ENCODE measurements at places on chromosomes 4 and X.

DNA sequence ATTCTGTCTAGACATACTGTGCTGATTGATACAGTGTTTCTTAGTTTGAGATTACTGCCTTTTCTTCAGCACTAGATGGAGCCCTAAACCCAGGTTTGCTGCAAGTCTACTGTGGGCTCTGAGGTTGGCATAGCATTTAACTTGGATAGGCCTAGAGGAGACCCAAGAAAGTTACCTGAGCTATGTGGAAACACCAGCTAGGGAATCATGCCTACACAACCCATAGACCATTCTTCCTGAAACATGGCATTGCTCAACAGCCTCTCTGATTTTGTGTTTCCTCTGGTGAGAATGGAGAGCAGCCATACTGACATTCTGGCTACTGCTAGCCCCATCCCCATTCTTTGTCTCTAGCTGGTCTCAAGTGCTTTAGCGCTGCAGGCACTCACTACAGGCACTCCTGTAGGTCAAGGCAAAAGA lies 287.7 kb upstream of the PCDH18 start:
- DNase-seq, result no peak

DNA sequence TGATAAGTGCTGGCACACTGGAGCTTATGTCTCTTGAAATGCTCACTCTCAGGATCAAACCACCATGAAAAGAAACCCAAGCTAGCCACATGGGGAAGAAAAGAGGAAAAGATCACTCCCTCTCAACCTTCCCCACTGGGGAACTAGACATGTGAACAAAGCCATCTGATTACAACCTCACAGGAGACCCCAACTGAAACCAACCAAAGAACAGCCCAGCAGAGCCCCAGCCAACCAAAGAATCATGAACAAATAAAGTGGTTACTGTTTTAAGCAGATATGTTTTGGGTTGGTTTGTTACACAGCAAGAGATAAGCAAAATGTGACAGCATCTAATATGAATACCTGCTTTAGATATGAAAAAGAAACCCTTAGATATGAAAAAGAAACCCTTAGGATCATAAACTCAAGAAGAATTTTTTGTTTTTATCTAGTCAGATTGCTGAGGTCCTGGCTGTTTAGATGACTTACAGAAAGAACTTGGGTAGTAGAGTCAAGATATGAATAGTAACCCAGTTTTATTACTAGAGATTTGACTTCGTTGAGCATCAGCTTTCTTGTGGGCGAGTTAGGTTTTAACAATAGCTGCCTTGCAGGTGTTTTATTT lies 23.7 kb upstream of the TLR7 start:
- no peak for DNase-seq

DNA sequence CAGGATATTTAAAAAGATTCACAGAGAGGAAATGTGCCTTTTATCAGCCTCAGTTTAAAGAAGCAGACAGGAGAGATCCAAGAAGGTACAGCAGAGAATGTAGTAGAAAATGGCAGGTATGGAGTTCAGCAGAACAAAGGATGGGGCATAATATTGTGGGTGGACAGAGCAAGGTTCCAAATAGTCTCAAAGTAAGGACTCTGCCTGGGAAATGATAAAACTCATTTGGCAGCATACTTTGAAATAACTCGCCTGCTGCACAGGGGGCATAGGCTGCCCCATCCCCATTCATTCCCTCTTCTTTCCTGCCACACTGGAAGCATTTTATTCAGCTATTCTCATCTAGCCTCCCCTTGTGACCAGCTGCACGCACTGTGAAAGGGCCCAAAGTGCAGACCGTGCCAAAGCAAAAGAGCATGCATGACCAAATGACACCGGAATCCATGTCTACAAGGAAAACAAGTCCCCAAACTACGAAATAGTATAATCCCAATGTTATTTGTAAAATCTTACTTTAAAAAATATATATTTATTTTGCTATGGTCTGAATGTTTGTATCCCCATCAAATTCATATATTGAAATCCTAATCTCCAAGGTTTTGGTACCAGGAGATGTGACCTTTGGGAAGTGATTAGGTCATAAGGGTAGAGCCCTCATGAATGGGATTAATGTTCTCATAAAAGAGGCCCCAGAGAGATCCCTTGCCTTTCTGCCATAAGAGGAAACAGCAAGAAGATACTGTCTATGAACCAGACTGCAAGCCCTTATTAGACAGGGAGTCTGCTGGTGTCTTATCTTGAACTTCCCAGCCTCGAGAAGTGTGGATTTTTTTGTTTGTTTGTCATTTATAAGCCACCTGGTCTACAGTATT lies 77.4 kb upstream of the PRSS48 start:
- no peak for DNase-seq

DNA sequence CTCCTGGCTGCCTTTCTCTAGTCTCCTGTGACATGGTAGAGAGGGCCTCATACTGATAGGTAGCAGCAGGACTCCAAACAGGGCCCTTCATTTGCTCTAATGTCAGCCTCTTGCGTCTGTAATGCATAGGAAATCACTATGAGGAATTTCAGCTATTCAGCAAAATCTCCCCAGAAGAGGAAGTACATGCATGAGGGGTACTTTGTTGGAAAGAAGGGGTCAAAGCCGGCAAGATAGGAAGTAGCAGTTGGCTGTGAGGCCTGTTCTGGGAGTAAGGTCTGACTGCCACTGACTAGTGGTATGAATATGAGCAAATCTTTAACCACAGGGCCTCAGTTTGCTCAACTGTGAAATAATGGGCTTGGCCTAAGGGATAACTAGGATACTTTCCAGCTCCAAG lies 283.2 kb downstream of the ARHGAP10 start:
- DNase-seq, result no peak

DNA sequence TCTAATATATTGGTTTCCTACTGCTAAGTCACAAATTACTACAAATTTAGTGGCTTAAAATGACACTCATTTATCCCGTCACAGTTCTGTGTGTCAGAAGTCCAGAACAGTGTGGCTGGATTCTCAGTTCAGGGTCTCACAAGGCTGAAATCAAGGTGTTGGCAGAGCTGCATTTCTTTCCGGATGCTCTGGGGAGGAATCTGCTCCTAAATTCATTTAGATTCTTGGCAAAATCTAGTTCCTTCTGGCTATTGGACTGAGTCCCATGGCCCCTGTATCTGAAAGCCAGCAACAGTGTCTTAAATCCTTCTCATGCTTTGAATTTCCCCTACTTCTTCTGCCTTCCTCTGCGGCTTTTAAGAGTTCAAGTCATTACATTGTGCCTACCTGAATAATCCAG lies 103.1 kb upstream of the BMP3 start:
- no peak for DNase-seq

- no peak for DNase-seq
Observed at GRCh38 chr4:68129793-68130192, at the start of gene TMPRSS11F. Gene TMPRSS11F, minus strand, starts transcription at chr4:68129869. Its CDS starts 49 bp downstream, at chr4:68129820.

- no peak for DNase-seq
Observed at GRCh38 chr4:75107755-75108612, 175.1 kb downstream of the PARM1 start.

GRCh38 chrX:117835034-117835433 lies 281.6 kb downstream of the KLHL13 start:
- DNase-seq, result no peak

- no peak for DNase-seq
Observed at GRCh38 chrX:139844163-139844562, 88.7 kb downstream of the ATP11C start.

DNA sequence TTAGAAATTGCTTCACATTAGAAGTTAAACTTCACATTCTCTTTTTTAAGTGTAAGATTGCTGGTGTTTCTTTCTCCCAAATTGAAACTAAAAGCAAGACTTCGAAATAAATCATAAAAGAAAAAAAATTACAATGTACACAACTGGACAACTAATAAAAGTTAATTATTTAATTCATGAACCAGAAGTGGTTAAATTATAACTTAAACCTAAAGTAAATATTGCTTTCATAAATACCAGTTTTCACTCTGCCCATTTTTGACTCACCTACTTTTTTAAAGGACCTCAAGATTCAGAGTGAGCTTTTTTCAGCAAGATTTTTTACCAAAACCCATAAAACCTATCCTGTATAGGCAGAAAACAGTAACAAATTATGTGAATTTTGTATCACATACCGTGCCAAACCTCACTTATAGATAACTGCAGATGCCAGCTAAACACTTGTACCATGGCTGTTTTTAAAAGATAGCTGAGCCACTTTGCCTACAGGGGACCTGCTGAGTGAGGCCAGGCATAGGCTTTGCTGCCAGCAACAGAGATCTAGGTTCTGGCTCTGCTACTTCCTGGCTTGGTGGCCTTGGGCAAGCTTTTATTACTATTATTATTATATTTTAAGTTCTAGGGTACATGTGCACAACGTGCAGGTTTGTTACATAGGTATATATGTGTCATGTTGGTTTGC lies 259.8 kb downstream of the NR3C2 start:
- no peak for DNase-seq

DNA sequence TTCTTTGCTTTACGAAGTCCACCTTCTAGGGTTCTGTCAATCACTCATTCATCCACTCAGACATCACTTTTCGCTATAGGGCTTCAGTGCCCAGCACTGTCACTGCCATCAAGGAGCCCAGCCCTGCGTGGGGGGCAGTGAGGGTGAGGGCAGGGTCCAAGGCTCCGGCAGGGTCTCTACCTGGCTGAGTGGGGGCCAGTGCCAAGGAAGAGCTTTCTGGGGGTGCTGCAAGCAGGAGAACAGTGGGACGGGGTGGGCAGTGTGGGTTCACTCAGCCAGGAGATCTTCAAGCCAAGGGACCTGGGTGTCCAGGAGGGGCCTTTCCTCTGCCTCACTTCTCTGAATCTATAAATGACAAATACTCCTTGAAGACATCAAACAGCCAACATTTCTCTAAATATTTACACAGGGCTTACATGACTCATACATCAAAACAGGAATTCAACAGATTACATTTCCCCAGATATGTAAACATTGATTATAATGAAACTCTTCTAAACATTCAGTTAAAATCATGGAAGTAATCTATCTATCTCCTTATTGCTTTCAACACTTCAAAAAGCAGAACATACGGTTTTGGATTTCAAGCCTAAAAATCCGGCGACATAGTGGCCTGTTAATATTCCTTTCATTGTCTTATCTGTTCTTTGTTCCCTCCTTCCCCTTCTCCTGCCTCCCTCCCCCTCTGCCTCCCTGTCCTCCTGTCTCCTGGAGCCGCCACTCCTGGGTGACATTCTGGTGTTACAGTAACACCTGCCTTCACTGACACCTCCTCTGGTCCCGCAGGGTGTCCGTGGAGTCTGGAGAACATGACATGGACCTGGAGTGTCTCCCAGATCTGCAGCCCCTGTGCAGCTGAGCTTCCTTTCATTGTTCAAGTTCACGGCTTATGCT lies 94.4 kb upstream of the ADRA2C start:
- DNase-seq, result no peak

DNA sequence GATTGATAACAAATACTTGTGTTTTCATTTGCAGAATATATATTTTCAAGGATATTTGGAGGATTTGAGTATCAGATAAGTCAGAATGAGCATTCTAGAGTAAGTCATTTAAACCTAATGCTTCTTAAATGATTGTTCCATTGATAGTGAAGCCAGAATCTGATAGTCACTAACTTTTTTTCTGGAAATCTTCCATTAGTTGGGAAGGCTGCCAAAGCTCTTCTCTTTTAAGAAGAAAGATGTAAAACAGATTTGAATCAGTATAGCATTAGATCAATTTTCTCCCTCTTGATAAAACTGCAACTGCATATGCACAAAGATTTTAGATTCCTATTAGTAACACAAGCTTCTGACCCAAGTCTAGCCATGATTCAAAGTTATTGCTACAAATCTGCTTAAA lies 256.7 kb downstream of the SPOCK3 start:
- DNase-seq, result no peak

DNA sequence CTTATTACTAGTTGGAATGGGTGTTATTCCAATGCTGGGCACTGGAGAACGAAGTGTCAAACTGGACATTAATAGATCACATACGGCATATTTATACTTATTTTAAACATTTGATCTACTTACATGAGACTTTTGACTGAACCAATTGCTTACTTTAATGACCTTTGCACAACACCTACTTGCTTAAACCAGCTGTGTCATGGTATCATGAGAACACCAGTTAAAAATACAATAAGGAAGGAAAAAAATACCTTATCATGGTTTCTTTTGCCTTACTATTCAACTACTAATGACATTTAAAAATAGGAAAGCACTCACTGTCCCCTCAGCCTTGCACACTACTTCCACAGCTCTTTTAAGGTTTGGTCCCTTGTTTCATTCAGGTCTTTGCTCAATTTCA lies 146.9 kb downstream of the FAM13A start:
- DNase-seq, result no peak

DNA sequence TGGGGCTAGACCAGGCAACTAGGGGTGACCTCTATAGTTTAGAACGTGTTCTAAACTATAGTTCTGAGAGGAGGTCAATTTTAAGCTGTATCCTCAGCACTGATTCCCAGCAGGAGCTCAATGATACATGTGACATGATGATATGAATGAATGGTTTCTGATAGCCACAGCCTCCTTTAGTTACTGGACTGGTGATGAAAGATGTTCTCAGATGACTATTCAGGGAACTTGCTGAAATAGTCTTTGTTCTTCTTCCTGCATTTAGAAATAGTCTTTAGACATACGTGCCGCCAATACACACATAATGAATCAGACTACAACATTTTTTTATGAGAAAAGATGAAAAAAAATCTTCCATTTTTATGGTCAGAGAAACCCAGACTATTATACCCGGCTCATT lies 116.3 kb upstream of the TMEM150C start:
- DNase-seq, result no peak

- DNase-seq, result no peak
Observed at GRCh38 chr4:609400-610050, 15.8 kb upstream of the PDE6B start.

DNA sequence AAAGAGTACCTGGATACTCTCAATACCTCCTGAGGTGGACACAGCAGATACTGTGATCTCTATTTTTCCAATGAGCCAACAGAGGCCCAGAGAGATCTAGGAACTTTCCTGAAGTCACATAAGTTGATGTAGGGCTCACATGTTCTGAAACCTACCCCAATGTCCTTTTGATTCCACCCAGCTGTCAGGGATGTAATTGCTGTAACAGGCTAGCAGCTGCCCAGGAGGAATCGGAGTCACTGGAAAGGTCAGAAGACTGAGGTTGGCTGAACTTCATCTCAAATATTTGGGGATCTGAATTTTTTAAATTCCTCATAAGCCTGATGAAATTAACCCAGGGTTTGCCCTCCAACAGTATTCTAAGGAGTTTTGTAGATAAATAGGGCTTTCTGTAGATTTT lies 52.5 kb upstream of the PROM1 start:
- no peak for DNase-seq
